Chondrocyte (in vitro differentiated cells): ENCODE measurements at places on chromosomes 11 and 22. TPM values are rescaled to one million over a fixed set of nuclear protein-coding genes. Genes with fewer than 3 reads are reported as not detected.

The C11orf16 gene
- not detected in 3 replicates for total RNA-seq

The SHISAL1 gene
- total RNA-seq, result 7.5 to 20.9 TPM (median 8.3 TPM) in 3 replicates

- DNase-seq, result no peak
Measured at GRCh38 chr11:20589796-20590195, 9.6 kb upstream of the SLC6A5 start.

DNA sequence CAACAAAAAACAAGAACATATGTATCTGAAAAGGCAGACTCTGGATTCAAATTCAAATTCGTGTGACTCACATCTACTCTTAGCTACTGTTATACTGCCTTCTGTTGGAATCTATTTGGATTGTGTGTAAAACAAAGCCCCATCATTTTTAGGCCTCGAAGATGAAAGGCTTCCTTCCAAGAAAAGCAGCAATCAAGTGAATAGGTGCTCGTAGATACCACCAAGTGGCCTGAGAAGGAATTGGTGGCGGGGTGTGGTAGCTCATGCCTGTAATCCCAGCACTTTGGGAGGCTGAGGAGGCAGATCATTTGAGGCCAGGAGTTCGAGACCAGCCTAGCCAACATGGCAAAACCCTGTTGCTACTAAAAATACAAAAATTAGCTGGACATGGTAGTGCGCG, 4.2 kb downstream of the GRAMD1B start:
- DNase-seq, result no peak

DNA sequence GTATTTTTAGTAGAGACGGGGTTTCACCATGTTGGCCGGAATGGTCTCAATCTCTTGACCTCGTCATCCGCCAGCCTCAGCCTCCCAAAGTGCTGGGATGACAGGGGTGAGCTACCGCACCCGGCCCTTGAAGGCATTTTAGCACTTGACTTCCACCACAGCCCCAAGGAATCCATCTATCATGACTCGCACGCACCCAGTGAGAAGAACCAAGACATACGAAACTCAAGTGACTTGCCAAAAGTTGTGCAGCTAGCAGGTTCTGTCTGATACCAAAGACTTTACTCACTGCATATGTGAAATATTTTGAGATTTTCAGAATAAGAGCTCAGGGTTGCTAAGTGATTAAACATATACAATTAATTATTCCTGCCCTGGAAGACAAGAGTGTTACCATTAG, 21.0 kb downstream of the FLI1 start:
- DNase-seq, result no peak

The EPS8L2 gene
- total RNA-seq, result 17.2 to 51.6 TPM (median 45.7 TPM) in 3 replicates

DNA sequence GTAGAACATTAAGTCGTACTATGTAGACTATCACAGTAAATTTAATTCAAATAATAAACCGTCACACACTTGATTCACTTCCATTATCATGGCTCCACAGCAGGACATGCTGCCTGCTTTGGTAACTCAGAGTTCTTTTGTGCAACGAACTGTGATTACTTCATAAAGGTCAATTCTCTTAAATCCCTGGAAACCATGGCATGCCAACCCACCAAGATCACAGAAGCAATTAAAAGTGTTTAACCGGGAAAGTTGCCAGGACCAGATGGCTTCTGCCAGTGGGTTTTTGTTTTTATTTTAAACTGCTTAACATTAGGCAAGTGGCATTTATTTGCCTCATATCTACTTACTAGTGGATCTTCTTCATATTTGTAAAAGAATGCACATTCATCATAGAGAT, 1162.1 kb downstream of the DLG2 start:
- DNase-seq, result no peak

- DNase-seq, result no peak
Measured at GRCh38 chr22:26398741-26399153, 30.3 kb upstream of the ASPHD2 start.

DNA sequence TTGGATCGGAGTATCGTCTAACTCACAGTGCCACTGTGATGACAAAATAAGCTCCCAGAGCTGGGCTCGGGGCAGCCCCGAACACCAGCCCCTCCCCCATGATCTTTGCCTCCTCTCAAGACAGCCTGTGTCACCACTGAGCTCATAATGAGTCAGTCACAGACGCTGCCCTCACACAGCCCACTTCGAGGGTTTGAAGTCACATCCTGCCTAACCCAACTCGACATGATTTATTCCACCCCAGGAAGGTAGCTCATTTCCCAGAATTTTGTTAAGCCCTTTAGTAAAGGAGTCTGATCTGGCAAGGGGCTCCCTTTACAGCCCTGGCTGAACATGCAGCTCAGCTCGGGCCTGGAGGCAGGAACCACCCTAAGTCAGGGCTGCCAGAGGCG, 22.8 kb downstream of the MYH9 start:
- no peak for DNase-seq

The CNIH2 gene
- 2.5 to 2.8 TPM (median 2.8 TPM) in 3 replicates for total RNA-seq

The SF3A1 gene
- total RNA-seq, result 110 to 127 TPM (median 115 TPM) in 3 replicates

- no peak for DNase-seq
Measured at GRCh38 chr22:37697538-37697835, 639 bp downstream of the TRIOBP start.

DNA sequence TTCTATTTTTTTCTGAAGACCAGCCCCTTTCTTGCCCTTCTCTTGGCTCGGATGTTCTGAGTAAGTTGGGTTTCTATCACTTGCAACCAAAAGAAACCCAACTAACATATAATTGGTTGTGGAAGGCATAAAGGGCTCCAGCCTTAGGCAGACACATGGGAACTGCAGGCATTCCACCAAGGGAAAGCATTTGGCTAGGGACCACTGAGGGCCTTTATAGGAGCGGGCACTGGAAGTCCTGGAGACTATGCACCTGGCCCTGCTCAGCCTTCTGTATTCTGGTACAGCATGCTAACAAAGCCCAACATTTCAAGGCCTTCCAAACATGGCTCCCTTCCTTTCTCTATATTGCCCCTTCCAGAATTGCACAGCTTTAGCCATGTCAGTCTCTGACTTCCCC, 17.6 kb upstream of the LMO1 start:
- peak; percentile 7 for DNase-seq

The TENM4 gene
- 2.8 to 34.3 TPM (median 3.8 TPM) in 3 replicates for total RNA-seq

- no peak for DNase-seq
Measured at GRCh38 chr11:46565232-46565840, 28.5 kb downstream of the AMBRA1 start.

The KLHDC7B gene
- 0.34 to 7.2 TPM (median 6.3 TPM) in 3 replicates for total RNA-seq

- no peak for DNase-seq
Measured at GRCh38 chr22:38753948-38754750, 1.6 kb downstream of the SUN2 start.

- DNase-seq, result no peak
Measured at GRCh38 chr22:41782316-41782715, 18.2 kb upstream of the CCDC134 start.

- peak; percentile 32 for DNase-seq
Measured at GRCh38 chr22:29512031-29512430, 32.0 kb downstream of the NEFH start.

The SLC15A3 gene
- total RNA-seq, result 0.54 to 1.6 TPM (median 0.62 TPM) in 3 replicates

- DNase-seq, result no peak
Measured at GRCh38 chr22:27474112-27474571, 327.4 kb downstream of the MN1 start.

- DNase-seq, result no peak
Measured at GRCh38 chr11:111407652-111408051, 28.6 kb upstream of the POU2AF1 start.

- DNase-seq, result no peak
Measured at GRCh38 chr22:27201741-27202140, 544.4 kb downstream of the MIAT start.

- no peak for DNase-seq
Measured at GRCh38 chr22:41664490-41664889, 24.2 kb downstream of the SNU13 start.

The CTSC gene
- 0.77 to 4.8 TPM (median 2.7 TPM) in 3 replicates for total RNA-seq

DNA sequence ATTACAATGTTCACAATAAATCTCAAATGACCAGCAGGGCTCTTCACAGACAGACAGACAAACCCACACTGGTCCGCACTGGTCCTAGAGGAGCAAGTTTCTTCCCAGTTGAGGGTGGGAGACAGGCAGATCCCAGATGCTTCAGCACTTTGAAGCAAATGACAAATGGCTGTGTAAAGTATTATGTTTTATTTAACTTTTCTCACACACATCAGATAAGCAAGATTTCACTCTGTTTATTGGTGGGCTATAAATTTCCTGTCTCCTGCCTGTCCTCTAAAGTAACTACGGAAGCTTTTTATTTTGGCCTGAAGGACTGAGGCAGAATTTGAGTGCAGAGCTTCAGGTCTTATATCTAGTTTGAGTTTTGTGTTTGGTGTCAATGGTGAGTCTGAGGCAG, 174.7 kb upstream of the MTNR1B start:
- no peak for DNase-seq

DNA sequence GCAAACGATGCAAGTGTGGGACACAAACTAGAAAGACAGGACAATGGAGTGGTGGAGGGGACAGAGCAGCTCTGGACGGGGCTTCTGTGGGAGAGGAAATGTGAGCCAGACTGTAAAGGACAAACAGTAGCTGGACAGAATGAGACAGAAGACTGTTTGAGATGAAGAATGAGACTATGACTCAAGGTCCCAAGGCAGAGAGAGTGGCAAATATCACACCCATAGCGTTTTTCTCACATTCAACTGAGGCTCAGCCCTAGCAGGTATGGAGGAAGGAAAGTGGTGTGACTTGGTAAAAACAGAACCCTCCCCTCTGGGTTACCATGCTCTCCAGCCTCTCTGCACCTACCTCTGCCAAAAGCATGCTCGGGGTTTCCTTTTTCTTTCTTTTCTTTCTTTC, 96.5 kb downstream of the RPL27A start:
- no peak for DNase-seq

- DNase-seq, result no peak
Measured at GRCh38 chr22:23110190-23110921, 31.4 kb downstream of the RSPH14 start.
